A549 treated with CpdA at 1 μM for 4 hours (cell line): ENCODE measurements at places on chromosomes 2 and 18. TPM values are rescaled to one million over a fixed set of nuclear protein-coding genes. Genes with fewer than 3 reads are reported as not detected.

NOTO gene
- 0.03 to 0.05 TPM in 2 of 5 replicates, not detected in the others for total RNA-seq

AGPS gene
- total RNA-seq = 34.8 to 52.7 TPM (median 48.4 TPM) in 5 replicates

INHA gene
- total RNA-seq = 0.20 to 0.63 TPM (median 0.43 TPM) in 5 replicates

CCDC85A gene
- total RNA-seq = 0.05 to 0.12 TPM (median 0.10 TPM) in 5 replicates

CTAGE1 gene
- not detected in 5 replicates for total RNA-seq

DNMT3A gene
- total RNA-seq = 6.1 to 8.4 TPM (median 8.3 TPM) in 5 replicates

GIGYF2 gene
- total RNA-seq = 23.9 to 31.4 TPM (median 28.4 TPM) in 5 replicates

C2orf68 gene
- total RNA-seq = 21.3 to 27.9 TPM (median 25.0 TPM) in 5 replicates
